GM20000 (cell line): ENCODE measurements at places on chromosomes 1 and 21.

DNA sequence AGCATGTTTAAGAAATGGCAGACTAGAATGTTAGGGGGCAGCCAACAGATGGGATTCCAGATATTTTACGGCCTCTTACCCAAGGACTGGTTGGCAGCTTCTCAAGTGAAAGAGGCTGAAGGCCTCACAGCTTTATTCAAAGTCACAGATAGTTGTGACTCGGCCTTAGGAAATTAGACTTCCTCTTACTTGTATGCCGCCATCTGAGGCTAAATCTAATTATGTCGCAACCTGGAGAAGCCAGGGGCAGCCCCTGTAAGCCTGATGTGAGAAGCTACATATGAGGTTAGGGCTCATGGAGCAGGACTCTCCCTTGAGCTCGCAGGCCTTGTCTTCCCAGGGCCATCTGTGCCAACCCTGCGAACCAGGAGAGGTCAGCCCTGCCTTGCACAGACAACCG lies 352.5 kb downstream of the HHAT start:
- DNase-seq, result no peak

DNA sequence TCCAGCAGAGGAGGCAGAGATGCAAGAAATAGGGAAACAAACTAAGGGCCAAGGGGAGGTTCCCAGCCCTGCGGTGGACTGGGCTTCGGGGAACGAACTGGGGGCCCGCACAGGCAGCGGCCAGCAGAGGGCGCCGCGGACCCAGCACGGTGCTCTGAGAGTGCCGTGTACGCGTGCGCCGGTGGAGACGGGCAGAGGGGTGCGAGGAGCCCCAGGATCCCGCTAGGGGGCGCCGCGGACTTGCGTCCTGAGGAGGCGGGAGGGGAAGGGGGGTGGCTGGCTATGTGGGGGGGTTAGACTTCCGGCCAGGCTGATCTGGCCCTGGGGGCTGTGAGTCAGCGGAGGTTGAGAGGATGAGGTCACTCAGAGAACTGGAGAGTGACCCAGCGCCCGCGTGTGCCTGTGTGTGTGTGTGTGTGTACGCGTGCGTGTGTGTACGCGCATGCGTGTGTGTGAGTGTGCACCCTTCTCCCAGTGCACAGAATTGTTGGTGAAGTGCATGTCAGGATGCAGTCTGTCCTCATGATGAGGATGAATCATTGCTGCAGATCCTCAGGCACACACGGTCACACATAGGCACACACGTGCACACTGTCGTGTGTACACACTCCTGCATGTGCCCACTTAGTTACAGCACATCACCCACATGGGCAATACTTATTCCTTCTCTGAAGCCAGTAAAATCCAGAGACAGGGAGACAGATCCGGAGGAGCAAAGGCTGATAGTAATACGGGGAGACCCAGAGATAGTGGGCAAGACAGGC lies 17.0 kb downstream of the NES start:
- peak; percentile 97 for DNase-seq

DNA sequence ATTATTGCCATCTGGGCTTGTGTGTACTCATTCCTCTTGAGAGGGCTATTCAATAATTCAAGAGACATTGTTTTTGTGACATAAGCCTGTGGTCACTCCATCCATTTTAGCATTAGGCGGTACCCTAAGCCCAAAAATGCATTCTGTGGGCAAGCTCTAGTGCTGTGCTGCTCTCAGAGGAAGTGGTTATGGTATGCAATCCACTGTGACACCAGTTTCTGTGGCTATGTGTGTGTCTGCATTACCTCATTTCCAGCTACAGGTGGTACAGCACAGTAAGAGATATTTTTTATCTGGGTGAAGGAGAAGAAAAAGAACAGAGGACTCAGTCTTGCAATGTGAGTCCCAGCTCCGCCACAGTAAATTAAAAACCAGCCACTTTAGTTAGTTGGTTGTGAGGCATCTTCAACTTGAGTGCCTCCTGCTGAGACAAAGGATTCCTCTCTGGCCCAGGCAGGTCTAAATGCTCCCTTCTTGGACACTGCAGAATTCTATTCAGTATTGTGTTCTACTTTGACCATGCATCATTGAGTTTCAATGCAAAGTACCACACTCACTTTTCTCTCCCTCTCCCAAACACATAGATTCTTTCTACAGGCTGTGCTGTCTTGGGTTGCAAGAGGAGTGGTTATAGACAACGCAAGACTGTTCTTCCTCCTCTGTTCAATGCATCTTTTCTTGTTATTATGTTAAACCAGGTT lies 777.8 kb upstream of the BRINP3 start:
- DNase-seq, result no peak

GRCh38 chr1:115090540-115090939 lies 1.2 kb upstream of the TSPAN2 start:
- no peak for DNase-seq

DNA sequence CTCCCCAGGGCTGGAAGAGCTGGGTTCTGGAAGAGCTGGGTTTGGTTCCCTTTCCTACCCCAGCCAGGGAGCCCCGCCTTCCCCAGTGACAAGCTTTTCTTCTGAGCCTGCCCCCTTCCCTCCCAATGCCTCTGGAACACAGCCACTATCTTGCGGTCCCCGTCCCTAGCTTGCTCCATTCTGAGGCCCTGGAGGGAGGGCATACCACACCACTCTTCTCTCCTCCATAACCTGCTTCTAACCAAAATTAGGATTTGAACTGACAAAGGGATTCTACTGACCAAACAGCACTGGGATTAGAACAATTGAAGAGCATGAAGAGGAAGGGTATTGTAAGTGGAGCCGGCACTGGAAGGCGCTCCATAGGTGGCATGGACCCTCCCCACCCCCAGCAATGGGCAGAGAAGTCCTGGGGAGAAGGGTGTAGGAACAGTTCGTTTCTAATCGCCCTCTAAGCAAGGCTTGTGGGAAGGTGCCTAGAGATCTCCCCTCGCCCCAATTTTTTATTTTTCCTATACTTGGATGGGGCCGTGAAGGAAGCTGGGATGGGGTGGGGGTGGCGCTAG lies 690 bp downstream of the C1orf216 start:
- no peak for DNase-seq

DNA sequence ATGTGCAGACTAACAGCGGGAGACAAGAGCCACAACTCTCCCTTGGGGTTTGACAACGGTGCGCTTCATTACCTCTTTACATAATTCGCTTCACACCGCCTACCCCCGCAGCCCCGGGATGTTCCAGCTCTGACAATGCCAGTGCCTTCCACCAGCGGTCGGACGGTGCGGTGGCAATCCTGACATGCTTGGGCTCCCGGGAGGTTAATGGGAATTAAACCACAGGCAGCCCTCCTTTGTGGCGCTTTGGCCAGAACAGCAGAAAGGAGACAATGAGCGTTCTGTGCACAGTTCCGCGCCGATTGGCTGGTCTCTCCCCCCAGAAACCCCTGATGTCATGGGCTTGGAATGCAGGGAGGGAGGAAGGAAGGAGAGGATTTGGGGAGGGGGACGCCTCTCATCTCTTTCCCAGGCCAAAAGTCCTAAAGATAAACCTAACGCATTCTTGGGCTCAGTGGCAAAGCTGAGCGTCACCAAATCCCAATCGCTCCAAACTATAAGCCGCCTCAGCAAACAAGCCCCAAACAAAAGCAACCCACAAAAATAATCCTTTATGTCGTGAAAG lies 1.3 kb downstream of the CNN3 start:
- DNase-seq, result peak; percentile 43

- DNase-seq, result no peak
Measured at GRCh38 chr1:209657918-209658317, 5.7 kb upstream of the LAMB3 start.

DNA sequence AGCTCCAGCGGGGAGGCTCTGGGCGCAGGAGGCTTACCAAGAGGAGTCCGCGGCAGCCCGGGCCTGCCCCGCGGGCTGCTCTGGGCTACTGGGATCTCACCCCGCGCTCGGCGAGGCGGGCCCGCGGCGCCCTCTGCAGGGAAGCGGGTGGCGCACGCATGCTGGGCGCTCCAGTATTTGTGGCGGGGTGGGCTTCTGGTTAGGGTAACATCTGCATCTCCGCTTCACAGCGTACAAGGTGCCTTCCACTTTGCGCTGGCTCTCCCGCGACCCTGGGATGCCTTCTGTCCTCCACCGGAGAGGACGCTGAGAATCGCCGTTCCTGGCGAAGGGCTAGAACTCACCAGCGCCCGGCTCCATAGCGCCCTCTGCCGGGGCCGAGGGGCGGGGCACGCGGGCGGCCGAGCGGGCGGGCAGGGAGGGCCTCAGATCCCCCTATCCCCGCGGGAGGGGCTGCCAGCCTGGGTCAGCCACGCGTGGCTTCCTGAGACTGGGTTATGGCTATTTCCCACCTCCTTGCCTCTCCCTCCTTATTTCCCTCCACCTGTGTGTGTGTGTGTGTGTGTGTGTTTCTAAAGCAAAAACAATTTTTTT lies 46.6 kb upstream of the CTBS start:
- peak; percentile 89 for DNase-seq

DNA sequence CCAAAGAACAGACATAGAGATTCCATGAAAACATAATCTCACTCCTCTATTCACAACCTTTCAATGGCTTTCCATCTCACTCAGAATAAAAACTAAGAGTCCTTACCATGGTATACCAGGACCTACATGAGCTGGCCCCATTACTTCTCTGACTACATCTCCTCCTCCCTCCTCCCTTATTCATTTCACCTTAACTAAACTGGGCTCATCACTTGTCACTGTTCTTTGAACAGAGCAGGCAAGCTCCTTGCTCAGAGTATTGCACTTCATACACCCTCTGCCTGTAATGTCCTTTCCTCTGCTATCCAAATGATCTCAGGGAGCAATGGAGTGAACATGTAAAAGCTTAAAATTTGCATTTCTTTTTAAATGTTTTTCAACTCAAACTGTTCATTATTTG lies 142.0 kb downstream of the MRPL39 start:
- DNase-seq, result no peak

DNA sequence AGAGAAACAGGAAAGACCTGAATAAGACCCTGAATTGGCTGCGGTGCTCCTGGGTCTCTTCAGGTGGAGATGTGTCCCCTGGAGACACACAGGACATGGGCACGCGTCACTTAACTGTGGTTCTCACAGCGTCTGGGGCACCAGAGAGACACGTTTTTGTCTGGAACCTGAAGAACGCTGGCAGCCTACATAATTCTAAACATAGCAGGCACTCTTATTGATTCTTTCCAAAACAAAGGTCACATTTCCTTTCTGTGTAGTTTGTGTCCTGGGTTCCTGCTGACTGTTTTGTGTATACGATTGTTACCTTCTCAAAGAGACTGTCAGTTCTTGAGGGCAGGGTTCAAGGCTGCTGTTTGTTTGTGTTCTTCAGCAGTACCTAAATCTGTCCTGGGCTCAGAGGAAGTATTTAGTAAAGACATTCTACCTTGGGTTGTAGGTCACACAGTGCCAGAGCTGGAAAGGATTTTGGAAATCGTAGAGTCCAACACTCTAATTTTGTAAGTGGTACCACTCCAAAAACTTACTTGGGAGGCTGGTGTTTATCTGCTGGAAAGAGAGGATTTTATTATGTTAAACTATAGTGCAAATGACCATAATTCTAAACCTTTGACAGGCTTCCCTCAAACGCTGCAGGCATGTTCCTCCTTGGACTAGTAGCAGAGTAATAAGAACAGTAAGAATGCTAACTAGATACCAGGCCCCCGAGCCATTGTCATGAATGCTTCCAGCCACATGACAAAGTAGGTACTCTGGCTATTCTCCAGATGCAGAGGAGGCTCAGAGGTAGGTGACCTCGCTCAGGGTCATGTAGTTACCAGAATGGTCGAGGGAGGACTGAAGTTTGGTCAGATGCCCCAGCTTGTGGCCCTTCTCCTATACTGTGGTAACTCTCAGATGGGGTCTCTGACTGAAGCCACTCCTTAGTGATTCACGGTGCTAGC lies 164.3 kb downstream of the DHRS3 start:
- DNase-seq, result no peak

- DNase-seq, result no peak
Measured at GRCh38 chr1:167957710-167958109, 20.8 kb upstream of the MPC2 start.

DNA sequence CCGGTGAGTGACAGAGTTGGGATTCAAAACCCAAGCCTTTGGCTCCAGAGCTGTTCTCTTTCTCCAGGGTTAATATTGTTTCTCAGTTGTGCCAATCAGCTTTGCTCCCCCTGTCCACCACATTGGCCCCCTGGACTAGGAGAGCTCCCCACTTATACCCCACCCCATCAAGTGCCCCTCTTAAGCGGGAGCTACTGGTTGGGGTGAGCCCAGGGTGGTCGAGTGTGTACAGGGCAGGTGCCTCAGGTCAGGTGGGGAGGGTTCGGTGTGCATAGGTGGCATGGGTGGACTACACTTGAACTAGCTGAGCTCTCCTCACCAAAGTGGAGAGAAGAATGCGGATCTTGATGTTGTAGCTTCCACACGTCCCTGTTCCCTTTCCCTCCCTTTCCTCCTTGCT lies 14.2 kb downstream of the KCNA2 start:
- DNase-seq, result no peak

DNA sequence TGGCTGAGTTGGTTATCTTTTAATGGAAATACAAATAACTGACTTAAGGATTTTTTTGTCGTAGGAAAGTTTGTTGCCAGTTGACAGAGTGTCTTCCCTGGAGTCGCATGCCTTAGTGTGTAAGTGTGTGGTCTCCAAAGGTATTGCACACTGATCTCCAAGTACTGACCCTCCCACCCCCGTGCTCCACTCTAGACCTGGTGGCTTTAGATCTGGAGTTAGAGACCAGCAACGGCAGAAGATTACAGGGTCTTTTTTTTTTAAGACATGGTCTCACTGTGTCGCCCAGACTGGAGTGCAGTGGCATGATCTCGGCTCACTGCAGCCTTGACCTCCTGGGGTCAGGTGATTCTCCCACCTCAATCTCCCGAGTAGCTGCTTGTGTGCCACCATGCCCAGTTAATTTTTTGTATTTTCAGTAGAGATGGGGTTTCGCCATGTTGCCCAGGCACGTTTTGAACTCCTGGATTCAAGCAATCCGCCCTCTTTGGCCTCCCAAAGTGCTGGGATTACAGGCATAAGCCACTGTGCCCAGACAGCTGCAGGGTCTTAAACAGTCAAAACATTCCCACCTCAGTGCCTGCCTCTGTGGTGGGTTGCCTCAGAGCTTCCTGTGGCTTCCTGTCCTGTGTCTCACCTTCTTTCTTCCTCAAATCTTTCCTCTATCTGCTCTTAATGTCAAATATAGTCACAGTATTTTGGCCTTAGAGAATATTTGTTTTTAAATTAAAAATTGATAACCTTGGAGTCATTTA lies 6.9 kb downstream of the TRAPPC10 start:
- no peak for DNase-seq

GRCh38 chr21:41369105-41369919 lies 7.5 kb downstream of the MX2 start:
- DNase-seq, result peak; percentile 68

GRCh38 chr1:12567288-12567819 lies 50.7 kb downstream of the DHRS3 start:
- DNase-seq, result no peak

- DNase-seq, result no peak
Measured at GRCh38 chr21:36288651-36289243, 31.2 kb upstream of the MORC3 start.
